ENCODE measurements at places on chromosomes 7 and 10.
A peak's percentile ranks its signal among the peaks of the same experiment; 100 is the strongest.

GRCh38 chr10:3693698-3694080, 91.3 kb downstream of the KLF6 start:
- H3K27me3 ChIP-seq, result no peaks in the 10 kb centered on the region
- no peak for DNase-seq
- no peak overlapping the region for H3K27ac ChIP-seq
- no peaks in the 10 kb centered on the region for H3K36me3 ChIP-seq

- DNase-seq, result no peak
- H3K27me3 ChIP-seq, result peaks cover 23% of the 10 kb centered on the region
- H3K4me1 ChIP-seq, result 0 out of 2 replicates have a peak, but pooled peaks cover 1% of the 10 kb centered on the region
- H3K27ac ChIP-seq, result no peak overlapping the region
- H3K4me3 ChIP-seq, result no peak overlapping the region
These were observed 2.6 kb upstream of the PLCE1 start for GRCh38 chr10:93991114-93991513.

DNA sequence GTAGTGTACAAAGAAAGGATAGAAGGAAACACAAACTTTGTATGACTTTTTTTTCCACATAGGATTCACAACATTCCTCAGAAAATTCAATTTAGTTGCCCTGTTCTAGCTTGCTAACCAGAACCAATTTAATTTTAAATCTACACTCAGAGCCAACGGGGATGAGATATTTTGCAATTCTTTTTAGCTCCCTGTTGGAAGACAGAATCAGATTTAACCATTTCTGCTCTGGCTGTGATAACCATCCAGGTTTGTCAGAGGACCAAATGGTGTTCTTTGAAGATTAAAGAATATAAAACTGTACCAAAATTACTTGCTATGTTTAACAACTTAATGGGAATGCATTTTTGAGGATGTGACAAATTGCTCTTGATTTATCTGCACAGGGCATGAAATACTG, 319.7 kb downstream of the HPSE2 start:
- H3K36me3 ChIP-seq, result no peaks in the 10 kb centered on the region
- no peak for DNase-seq
- H3K4me3 ChIP-seq, result no peak overlapping the region
- no peak overlapping the region for H3K27ac ChIP-seq
- H3K27me3 ChIP-seq, result no peaks in the 10 kb centered on the region
- no peaks in the 10 kb centered on the region for H3K4me1 ChIP-seq

DNA sequence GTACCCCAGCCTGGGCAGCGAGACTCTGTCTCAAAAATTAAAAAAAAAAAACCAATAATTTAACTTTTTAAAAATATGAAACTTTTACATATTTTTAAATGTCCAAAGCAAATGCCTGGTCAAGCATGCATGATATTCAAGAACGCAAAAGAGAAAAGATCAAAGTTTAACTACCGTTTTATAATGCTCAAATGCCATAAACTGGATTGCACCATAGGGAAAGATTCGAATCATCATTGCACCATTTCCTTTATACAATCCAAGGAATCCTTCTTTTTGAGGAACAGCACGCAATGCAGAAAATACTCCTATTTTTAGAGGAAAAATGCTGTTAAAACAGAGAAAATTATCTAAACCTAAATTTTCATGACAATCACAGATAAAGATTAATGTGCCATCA, 20.9 kb downstream of the SLC25A16 start:
- H3K4me3 ChIP-seq, result no peak overlapping the region
- no peaks in the 10 kb centered on the region for H3K27me3 ChIP-seq
- no peak for DNase-seq
- no peaks in the 10 kb centered on the region for H3K4me1 ChIP-seq

DNA sequence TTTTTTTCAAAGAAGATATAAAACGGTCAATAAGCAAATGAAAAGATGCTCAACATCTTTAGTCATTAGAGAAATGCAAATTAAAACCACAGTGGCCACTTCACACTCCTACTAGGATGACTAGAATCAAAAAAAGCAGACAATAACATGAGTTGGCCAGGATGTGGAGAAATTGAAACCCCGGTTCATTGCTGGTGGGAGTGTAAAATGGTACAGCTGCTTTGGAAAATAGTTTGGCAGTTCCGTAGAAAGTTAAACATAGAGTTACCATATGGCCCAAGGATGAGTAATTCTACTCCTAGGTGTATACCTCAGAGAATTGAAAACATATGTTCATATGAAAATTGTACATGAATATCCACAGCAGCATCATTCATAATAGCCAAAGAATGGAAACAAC, 573.3 kb downstream of the GALNT17 start:
- H3K27me3 ChIP-seq, result no peaks in the 10 kb centered on the region
- H3K4me1 ChIP-seq, result no peaks in the 10 kb centered on the region
- no peak overlapping the region for H3K4me3 ChIP-seq
- no peaks in the 10 kb centered on the region for H3K36me3 ChIP-seq

DNA sequence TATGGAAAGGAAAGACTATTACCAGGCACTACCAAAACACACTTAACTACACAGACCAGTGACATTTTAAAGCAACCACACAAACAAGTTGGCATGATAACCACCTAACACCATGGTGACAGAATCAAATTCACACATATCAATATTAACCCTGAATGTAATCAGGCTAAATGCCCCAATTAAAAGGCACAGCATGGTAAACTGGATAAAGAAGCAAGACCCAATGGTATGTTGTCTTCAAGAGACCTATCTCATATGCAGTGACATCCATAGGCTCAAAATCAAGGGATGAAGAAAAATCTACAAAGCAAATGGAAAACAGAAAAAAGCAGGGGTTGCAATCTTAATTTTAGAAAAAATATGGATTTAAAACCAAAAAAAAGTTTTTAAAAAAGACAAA, 86.0 kb downstream of the SAMD9 start:
- DNase-seq, result no peak
- H3K4me1 ChIP-seq, result no peaks in the 10 kb centered on the region
- no peak overlapping the region for H3K4me3 ChIP-seq
- no peaks in the 10 kb centered on the region for H3K36me3 ChIP-seq
- H3K27ac ChIP-seq, result no peak overlapping the region

GRCh38 chr10:120112809-120113208, 220.3 kb downstream of the SEC23IP start:
- H3K4me1 ChIP-seq, result no peaks in the 10 kb centered on the region
- H3K27ac ChIP-seq, result no peak overlapping the region
- DNase-seq, result no peak
- no peaks in the 10 kb centered on the region for H3K36me3 ChIP-seq

DNA sequence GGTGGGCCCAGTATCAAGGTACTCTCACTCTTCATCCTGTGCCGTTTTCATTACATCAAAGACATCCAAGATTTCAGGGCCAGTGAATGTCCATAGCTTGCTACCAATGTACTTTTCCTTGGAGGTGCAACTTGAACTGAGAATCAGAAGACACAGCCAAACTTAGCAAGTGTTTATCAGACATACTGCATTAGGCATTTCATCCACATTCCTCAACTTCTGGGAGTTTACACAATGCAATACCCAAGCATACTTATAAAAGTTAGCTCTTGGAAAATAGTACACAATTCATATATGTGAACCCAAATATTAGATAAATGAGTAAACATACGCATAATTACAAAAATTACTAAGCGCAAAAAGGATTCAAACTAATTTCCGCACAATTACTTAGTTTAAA, 216.3 kb upstream of the RHOBTB1 start:
- no peak overlapping the region for H3K4me3 ChIP-seq
- H3K27me3 ChIP-seq, result no peaks in the 10 kb centered on the region
- H3K4me1 ChIP-seq, result peaks cover 1% of the 10 kb centered on the region
- no peaks in the 10 kb centered on the region for H3K36me3 ChIP-seq
- DNase-seq, result no peak

GRCh38 chr7:149689291-149689721, 84.1 kb downstream of the ZNF467 start:
- H3K27me3 ChIP-seq, result no peaks in the 10 kb centered on the region
- H3K4me1 ChIP-seq, result peaks cover 1% of the 10 kb centered on the region
- DNase-seq, result no peak
- no peaks in the 10 kb centered on the region for H3K36me3 ChIP-seq

DNA sequence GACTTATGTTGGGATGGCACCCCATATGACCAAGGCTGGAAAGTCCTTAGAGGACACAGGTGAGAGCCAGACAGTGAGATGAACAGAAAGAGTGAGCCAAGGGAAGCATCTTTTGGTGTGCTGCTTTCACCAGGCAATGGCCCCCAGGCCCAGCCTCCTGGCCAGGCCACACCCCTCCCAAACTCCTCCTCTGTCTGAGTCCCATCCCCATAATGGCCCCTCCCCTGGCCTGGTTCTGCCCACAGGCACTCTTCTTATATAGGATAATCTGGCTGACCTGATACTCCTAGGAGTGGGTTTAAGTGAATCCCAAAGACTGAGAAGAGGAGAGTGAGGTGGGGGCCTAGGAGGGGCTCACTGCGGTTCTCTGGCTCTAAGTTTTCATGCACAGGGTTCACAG, 252.5 kb downstream of the RPS24 start:
- peaks cover 6% of the 10 kb centered on the region for H3K4me1 ChIP-seq
- no peaks in the 10 kb centered on the region for H3K27me3 ChIP-seq
- no peak for DNase-seq
- H3K27ac ChIP-seq, result no peak overlapping the region

GRCh38 chr7:157671358-157672255, 334.8 kb downstream of the DNAJB6 start:
- no peak overlapping the region for H3K4me3 ChIP-seq
- no peaks in the 10 kb centered on the region for H3K36me3 ChIP-seq
- no peak for DNase-seq
- H3K27me3 ChIP-seq, result no peaks in the 10 kb centered on the region

GRCh38 chr10:83248106-83248631, 891.1 kb upstream of the GHITM start:
- DNase-seq, result no peak
- H3K27ac ChIP-seq, result no peak overlapping the region
- H3K27me3 ChIP-seq, result no peaks in the 10 kb centered on the region
- H3K4me3 ChIP-seq, result no peak overlapping the region

DNA sequence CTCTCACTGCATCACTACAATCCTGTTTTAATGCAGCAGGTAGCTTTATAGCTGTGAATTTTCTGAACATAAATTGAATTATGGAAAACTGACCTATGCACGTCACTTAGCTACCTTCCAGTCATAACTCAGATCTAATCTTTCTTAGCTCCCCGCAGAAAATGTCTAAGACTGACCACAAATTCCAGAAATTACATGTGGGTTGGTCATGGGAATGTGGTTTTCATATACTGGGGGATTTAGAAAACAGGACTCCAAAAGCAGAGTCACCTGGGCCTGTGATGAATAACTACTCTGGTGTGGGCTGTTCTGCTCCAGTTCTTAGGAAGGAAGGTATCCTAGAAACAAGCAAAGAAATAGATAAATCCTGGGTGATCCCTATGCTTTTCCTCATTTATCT, 178.4 kb upstream of the LRRTM3 start:
- H3K4me1 ChIP-seq, result no peaks in the 10 kb centered on the region
- H3K27me3 ChIP-seq, result no peaks in the 10 kb centered on the region
- H3K27ac ChIP-seq, result no peak overlapping the region
- no peaks in the 10 kb centered on the region for H3K36me3 ChIP-seq
- DNase-seq, result no peak
- no peak overlapping the region for H3K4me3 ChIP-seq

DNA sequence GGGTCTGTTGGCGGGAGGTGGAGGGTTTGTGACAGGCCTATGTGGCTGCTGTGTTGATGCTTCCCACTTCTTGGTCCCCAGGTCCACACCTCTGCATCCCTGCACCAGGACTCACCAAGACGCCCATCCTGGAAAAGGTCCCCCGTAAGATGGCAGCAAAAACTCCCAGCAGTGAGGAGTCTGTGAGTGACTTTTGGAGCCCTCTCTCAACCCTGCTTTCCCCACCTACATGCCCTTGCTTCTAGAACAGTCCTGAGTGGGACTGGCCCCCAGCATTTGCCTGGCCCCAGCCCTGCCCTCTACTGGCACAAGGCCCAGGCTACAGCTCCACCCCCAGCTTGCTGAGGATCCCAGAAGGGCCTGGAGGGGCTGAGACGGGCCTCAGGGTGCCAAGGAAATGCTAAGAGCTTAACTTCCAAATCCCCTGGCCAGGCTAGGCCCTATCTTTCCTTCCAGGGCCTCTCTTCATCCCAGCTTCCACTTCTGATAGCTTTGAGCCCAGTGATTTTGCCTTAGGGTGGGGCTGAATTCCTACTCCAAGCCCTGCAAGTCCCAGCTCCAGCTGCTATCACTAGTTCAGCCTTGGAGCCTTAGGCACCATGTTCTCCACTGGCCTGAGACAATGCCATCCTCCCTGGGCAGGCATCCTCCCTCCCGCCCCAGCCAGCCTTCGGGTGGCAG, 2.7 kb downstream of the CHAT start:
- H3K36me3 ChIP-seq, result no peaks in the 10 kb centered on the region
- H3K27me3 ChIP-seq, result peaks cover 49% of the 10 kb centered on the region
- no peak overlapping the region for H3K27ac ChIP-seq

DNA sequence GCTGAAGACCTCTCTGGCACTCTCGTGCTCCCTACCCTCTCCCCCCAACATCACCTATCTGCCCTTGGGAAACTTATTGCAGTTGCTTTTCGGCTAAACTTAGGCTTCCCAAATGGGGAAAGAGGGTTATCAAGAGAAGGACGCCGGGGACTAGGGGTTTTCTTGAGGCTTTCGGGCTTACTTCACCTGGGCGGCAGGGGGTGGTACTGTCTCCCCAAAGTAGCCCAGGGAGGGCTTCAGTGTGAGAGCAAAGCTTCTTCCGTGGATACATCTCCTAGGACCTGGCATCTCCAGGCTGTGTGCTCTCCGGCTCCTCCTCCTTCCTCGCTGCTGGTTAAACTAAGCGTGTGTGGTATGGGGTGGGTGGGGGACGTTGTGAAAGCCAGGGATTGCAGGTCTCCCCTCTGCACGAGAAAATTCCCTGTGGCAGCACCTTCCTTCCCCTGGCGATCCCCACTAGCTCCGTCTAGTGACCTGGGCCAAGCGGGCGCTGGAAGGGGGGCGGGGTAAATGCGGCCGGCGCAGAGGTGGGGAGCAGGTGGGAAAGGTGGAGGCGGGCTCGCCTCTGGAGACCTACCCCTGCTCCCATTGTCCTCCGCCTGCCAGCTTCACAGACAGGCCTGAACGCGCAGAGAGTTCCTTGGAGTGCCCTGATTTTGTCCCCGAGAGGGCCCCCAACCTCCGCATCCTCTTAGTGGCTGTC, 1.1 kb downstream of the PLXDC2 start:
- H3K4me3 ChIP-seq, result peak overlapping the region; percentile 87
- no peaks in the 10 kb centered on the region for H3K4me1 ChIP-seq
- no peaks in the 10 kb centered on the region for H3K36me3 ChIP-seq
- DNase-seq, result no peak
- no peak overlapping the region for H3K27ac ChIP-seq

DNA sequence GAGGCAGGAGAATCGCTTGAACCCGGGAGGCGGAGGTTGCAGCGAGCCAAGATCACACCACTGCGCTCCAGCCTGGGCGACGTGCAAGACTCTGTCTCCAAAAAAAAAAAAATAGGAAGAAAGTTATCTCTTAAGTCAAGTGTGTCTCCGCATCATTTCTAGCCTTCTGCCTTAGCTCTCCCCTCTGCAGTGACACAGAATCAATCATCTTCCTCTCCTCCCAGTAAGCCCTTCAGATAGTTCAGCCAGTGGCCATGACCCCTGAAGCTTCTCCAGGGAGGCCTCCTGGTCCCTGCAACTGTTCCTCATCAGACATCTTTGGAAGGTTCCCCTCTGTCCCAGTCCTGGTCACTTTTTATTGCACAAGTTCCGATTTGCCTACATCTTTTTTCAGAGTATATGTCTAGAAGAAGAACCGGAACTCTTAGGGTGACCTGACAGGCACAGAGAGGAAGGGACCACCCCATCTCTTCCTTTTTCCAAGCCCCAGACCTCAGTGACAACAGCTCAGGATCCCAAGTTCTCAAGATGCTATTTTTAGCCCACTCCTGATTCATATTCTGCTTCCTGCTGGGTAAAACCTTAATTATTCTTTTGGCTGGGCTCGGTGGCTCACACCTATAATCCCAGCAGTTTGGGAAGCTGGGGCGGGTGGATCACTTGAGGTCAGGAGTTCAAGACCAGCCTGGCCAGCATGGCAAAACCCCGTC, 6.6 kb upstream of the RHBDD2 start:
- no peak for DNase-seq
- H3K4me3 ChIP-seq, result no peak overlapping the region
- H3K4me1 ChIP-seq, result no peaks in the 10 kb centered on the region

All from iPS DF 6.9 (cell line).